Stimulated activated CD4-positive, alpha-beta T cell treated with anti-CD3 and anti-CD28 coated beads, TNF-alpha, amount 100 ng/mL, for 1 hour (primary cell): ENCODE measurements at places on chromosomes 2 and 18.

GRCh38 chr2:206231669-206232286 lies 42.7 kb upstream of the ZDBF2 start:
- DNase-seq, result no peak

DNA sequence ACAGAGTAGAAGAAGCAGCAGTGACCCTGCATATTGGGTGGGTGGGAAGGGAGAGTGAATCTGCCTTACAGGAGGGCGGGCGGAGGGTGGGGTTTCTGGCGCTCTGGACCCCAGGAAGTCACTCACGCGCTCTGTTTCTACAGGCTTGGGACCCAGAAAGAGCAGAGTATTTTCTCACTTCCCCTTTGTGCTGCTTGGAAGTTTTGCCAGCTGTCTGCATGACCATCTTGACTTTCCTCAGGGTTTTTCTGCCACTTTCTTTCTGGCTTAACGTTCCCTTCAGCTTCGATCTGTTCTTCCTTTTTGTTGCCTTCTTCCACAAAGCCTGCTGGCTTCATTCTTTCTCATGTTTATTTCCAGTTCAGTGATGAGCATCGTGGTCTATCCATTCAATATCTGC lies 383.1 kb downstream of the GALR1 start:
- no peak for DNase-seq

- DNase-seq, result no peak
Measured at GRCh38 chr18:48989304-48990303, 38.8 kb upstream of the SMAD7 start.

- no peak for DNase-seq
Measured at GRCh38 chr2:28716265-28716865, 35.3 kb upstream of the PPP1CB start.

GRCh38 chr18:43800584-43800983 lies 523.3 kb upstream of the SYT4 start:
- DNase-seq, result no peak

GRCh38 chr2:160063879-160064612 lies 1.6 kb upstream of the PLA2R1 start:
- no peak for DNase-seq

GRCh38 chr2:225566798-225567197 lies 167.3 kb downstream of the NYAP2 start:
- DNase-seq, result no peak

DNA sequence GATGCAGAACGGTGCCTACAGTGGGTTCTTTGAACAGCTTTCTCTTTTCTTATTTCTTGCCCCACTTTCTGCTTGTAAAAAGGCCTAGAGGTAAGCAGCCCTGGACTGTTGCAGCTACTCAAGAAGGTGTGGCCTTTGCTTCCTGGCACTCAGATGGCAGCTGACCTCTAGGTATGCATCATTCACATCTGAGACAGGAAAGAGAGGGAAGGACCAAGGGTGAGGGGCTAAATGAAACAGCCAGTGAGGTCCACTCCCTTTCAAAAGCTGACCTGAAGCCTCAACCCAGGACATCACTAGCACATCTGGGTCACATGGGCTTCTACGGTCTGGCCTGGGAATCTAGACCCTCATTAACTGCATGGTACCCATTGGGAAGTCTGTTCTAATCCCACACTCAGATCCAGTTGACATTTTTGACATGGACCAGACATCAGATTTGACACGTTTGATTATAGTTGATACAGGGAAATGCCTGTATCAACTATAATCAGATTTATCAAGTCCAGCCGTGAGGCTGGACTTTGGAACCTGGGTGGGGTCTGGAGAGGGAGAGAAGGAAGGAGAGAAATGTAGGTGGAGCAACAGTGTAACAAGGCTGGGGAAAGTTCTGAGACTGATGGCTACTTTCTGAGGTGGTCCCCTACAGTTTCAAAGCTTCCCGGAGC lies 60.2 kb downstream of the E2F6 start:
- no peak for DNase-seq

- no peak for DNase-seq
Measured at GRCh38 chr18:58124475-58124874, 80.4 kb downstream of the NEDD4L start.

GRCh38 chr2:12787891-12788801 lies 71.4 kb downstream of the TRIB2 start:
- DNase-seq, result no peak

GRCh38 chr2:65652066-65652465 lies 219.7 kb upstream of the SPRED2 start:
- DNase-seq, result no peak

DNA sequence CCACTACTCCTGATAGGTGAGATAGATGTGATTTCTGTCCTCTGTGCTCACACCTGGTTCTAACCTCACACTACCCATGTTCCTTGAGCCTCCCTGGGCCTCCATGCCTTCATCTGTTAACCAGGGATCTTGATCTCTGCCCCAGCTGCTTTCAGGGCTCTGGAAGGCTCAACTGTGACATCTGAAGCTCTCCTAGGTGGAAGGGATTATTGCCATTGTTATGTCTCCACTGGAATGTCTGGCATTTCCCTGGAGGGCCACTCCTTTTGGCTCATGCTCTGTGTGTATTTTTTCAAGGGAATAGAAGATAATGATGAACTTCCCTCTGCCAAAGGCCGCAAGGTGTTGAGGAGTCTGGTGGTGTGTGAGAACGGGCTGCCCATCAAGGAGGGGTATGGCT lies 41.2 kb downstream of the PCARE start:
- no peak for DNase-seq

DNA sequence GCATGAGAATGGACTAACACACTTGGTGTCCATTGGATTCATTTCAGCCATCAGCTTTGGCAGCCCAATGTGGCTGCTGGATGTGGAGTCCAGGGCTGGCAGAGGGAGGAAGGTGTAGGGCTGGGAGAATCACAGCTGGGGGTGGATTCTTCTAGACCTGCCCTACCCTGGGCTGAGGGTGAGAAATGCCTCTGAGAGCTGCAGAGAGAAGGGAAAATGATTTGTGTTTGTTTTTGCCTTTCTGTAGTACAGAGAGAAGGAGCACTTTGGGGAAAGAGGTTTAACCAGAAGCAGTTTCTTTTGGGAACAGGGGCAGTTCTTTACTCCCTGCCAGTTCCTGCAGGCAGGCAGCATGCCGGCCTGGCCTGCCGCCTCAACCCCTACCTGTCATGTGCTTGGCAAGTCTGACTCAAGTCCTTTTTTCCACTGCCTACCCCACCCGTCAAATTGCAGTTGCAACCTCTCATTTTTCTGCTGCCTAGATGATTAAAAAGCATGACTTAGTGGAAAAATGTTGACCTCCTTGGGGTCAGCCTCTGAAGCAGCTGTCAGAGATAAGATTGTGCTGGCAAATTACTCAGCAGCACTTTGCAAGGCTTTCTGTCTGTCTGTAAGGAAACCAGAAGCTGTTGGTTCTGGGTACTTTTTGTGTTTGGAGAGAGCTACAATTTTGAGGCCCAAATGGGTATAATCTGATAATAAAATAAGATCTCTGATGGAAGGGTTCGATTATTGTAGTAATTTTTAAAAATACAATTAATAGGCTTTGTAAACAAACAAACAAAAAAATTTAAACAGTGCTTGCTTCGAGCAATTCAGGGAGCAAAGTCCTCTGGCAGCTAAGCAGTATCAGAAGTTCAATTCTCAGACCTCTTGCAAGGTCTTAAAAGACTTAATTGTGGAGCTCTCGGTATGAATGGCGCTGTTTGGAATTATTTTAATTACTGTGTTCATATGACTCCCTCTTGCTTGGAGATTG lies 21.7 kb downstream of the LBH start:
- DNase-seq, result no peak

GRCh38 chr2:152126664-152127063 lies 27.8 kb upstream of the CACNB4 start:
- DNase-seq, result no peak

- DNase-seq, result peak; percentile 19
Measured at GRCh38 chr2:63888490-63889402, 47.0 kb downstream of the UGP2 start.

DNA sequence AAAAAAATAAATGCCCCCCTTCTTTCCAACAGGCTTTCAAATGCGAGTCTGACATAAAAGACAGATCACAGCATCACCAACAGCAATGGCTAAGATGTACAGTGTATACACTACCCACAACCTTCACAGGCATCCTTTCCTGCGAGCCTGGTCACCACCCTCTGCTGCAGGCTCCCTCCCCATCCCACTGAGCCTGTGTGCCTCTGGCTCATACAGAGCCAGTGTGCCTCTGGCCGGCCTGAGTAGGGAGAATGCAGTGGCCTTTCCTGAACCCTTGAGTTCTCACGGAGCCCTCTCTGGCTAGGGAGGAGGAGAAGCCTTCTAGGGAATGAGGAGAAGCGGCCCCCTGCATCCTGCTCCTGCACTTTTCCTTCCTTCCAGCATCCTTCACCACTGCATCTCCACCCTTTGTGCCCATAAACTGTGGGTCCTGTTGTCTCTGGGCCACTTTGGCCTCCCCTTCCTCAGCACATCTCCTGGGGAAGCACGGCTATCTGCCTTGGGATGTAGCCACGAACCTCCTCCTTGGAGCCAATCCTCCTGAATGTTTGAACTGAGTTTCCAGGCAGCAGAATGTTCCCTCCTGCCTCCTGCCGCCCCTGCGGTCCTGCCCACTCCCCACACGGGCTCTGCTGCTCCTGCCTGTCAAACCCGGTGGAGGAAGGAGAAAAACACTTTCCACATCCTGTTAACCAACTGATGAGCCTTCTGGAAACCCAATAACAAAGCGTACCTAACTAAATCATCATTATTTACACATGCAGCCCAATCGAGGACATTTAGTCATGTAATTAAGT lies 22.5 kb downstream of the GYPC start:
- DNase-seq, result no peak

- no peak for DNase-seq
Measured at GRCh38 chr2:6109831-6110230, 417.6 kb downstream of the SOX11 start.

DNA sequence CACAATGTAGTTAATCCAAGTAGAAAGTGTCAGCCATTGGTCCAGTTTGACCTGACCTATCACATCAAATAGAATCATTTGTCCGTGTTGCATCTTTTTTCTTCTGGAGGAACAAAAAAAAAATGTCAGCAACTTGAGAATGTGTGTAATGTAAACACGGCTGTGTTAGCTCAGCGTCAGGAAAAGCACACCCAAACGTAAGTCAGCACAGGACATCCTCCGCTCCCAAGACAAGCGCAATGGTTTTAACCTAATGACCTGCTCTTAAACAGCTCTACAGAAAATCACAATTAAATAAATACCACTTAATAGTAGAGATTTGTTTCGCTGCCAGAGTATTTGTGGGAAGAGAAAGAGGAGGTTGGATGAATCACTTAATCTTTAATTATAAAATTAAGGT lies 59.4 kb downstream of the OSR1 start:
- DNase-seq, result no peak

- DNase-seq, result no peak
Measured at GRCh38 chr18:5424903-5425664, 118.7 kb downstream of the EPB41L3 start.

DNA sequence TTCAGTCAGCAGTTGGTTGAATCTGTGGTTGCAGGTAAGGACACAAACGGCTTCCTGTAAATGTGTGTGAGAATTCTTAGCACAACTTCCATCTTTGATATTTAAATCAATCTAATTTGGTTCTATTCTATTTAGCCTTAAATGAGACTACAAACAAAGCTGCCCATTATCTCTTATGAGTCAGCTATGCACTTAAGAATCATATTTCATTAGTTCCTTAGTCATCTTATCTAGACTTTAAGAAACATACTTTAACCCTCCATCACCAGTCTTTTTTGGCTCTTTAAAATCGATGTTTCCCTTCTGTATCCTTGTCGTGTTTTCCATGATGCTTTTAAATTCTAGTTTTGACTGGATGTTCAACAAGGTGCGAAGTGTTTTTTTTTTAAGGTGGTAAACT lies 114.4 kb upstream of the TMEM200C start:
- no peak for DNase-seq

DNA sequence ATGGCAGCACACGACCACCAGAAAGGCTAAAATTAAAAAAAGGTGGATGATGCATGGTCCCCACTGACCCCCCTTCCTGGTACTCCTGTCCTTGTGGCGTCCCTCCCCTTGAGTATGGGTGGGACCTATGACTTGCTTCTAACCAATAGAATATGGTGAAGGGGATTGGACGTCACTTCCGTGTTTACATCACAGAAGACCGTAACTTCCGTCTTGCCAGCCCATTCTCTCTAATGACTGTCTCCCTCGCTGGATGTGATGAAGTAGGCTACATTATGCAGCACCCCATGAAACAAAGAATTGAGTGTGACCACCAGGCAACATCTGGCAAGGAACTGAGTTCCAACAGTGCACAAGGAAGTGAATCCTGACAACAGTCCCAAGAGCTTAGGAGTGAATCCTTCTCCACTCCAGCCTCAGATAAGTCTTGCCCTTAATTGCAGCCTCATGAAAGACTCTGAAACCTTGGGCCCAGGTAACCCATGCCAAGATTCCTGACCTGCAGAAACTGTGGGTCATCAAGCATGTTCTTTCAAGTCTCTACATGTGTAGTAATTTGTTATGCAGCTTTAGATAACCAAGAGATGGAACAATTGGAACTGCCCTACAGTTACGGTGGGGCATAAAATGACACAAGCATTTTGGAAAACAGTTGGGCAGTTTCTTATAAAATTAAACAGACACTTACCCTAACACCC lies 80.1 kb upstream of the NPAS2 start:
- no peak for DNase-seq

- DNase-seq, result no peak
Measured at GRCh38 chr2:26764906-26765305, 822 bp downstream of the SLC35F6 start.

DNA sequence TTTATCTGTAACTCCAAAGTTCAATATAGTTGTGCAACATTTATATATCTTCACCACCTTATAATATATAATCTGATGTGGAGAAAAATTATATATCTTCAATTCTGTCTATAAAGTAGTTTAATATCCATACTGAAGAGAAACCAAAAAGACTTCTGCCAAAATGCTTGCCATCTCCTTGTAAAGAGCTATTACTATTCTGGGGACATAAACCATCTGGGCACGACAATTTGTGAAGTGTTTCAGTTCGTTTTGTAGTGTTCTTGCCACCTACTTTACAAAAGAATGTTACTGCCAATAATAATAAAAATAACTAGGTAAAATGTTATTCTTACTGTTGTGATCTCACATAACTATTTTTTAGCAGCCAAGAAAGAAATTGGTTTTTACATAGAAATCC lies 45.1 kb downstream of the SCN1A start:
- DNase-seq, result no peak

DNA sequence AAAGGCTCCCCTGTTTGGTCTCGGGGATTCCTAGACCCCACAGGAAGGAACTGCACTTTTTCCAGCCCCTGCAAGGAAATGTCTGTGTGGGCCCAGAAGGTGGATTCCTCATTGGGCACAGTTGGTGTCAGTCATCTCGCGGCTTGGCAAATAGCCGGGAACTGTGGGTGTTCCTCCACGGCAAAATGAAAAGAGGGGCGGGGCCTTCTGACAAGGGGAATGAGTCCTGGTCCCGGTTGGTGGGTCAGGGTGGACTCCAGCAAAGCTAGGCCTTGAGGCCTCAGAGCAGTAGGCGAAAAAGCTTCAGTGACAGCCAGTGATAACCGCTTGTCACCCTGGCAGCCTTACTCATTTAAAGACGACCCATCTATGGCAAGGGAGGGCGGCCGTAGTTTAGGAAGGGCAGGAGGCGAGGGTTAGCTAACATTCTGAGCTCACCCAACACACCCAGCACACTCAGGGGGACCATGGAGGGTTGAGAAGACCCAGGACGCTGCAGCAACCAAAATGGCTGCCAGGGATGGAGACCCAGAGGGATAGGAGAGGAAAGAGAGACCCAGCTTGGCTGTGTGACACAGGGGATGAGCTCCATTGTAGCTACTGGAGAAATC lies 16.5 kb downstream of the SLC4A3 start:
- DNase-seq, result no peak
